KG1 (cell line): ENCODE measurements at places on chromosomes 16 and 17.

DNA sequence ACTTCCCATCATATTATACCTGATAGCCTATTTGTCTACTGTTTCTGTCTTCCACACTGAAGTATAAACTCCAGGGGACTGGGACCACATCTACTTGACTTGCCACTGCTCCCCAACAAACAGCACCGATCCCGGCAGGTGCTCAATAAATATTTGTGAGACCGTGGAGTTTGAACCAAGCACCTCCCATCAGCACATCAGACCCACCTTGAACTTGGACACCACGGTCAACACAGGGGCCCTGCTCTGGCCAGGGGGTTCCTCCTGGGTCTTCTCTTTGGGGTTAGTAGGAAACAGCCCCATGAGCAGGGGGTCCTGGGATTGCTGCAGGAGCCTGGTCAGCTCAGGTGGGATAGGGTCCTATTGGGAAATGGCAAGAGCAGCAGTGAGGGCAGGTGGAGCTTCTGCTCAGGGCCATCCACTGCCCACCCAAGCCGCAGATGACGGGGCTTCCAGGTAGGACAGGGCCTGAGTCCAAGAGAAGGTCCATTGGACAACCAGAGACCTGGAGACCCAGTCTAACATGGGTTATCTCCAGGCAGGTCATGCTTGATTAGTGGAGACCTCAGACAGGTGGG, 19.9 kb downstream of the ZNHIT3 start:
- DNase-seq = no peak

GRCh38 chr16:84453061-84453752, 51.3 kb downstream of the MEAK7 start:
- DNase-seq = no peak

DNA sequence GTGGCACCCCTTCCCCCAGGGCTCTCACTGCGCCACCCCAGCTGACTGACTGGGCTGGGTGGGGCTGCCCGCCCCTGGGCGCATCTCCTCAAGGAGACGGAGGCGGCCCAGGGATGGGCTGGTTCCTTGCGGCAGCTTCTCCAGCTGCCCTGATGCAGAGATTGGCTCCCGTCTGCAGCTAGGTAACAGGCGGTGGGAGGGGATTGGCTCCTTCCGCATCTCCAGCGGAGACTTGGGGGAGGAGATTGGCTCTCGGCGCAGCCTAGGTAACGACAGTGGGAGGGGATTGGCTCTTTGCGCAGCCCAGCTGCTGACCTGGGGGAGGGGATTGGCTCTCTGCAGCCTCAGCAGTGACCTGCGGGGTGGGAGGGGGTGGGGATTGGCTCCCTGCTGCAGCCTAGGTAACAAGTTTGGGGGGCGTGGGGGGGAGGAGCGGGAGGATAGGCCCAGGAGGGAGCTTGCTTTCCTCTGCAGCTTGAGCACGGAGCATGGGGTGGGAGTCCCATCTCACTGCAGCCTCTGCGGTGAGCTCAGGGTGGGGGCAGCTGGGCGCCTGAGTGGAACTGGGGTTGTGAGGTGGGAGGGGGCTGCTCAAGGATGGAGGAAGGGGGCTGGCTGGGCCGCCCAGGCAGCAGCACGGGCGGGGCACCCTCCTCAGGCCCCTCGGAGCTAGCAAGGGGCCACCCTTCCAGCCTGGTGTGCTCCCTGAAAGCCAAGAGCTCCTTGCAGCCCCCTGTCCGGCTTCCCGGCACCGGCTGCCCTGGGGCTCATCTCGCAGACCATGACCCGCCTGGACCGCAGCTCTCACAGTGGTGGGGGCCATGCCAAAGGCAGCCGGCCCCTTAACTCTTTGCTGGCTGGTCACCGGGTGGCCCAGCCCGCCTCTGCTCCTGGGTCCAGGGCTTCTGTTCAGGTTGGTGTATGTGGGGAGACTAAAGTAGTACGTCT, 6.4 kb downstream of the NFE2L1 start:
- no peak for DNase-seq

GRCh38 chr17:1834380-1835149, 4.8 kb downstream of the RPA1 start:
- no peak for DNase-seq

DNA sequence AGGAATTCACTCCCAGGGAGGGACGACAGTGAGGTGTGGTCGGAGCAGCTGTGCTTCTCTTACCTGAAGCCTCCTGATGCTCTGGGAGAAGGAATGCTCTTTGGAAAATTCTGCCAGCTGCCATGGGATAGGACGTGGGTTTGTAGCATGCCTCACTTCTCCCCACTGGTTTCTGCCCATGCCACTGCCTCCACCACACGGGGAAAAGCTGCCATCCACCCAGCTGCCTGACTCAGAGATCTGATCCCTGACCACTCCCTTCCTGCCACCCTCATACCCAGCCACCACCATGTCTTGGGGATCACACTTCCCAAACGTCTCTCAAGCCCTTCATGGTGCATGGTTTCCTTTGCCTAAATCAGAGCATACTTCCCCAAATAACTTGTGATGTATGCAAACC, 80.0 kb downstream of the CPPED1 start:
- DNase-seq = no peak

DNA sequence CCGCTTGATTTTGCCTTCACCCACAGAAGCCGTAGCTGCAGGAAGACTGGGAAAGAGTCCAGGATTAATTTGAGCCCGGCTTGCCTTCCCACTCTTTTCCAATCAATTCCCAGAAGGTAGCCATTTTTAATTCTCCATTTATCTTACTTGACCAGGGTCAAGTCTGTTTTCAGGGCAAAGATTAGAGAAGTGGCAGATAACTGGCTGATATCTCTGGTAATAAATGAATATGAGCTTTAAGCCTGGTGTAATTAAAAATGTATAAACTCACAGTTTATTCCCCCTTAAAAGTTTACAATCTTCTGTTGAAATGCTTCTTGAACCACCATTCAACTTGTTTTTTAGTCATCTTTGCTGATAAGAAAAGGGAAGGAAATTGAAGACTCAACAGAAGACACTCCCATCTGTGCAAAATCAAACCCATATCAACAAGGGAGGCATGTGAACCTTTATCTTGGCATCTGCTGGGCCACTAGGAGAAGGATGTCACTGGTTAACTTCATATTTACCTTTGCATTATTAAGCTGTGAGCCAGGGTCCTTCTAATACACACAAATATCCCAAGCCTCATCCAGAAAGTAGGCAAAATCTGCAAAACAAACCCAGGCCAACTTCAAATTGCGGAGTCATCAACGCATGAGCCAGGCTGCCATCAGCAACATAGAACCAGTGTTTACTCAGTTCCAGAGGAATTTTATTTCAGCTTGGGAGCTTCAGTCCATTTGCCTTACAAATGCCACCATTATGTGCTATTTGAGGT, 314.6 kb upstream of the MAF start:
- DNase-seq = no peak

- DNase-seq = no peak
Observed at GRCh38 chr17:700504-701094, 14.0 kb downstream of the VPS53 start.

DNA sequence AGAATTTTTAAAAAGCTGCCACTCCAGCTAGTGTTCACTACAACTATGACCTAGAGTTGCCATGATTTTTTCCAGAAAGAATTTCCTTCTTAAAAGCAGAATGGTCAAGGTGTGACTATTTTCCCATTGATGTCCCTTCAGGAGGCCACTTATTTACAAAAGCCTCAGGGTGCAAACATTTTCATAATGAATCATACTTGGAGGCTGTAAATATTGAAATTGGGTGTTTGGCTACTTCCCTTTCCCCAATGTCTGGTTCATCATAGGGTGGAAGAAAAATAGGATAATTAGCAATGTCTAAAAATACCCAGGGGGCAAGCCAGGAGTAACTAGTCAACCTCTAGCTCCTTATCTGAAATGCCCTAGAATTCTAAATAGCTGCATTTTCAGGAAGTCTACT, 18.8 kb downstream of the AXIN2 start:
- DNase-seq = no peak

DNA sequence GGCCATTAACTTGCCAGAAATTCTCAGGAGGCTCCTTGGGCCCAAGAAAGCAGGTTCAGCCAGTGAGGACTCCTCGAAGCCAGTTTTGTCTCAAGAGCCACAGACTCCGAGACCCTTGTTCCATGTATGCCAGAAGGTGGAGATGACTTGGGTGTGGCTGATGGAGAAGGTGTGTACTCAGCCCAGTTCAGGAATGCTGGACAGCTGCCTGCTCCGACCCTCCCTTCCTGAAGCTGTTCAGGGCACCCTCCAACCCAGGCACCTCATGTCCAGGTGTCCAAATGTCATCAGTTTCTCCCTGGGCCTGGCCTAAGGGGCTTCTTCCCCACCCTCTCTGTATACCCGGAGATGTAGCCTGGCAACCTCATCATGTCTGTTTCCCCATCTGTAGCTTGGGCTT, 40.2 kb downstream of the NOG start:
- DNase-seq = no peak

- DNase-seq = peak; percentile 67
Observed at GRCh38 chr17:39753514-39754160, 15.9 kb downstream of the GRB7 start.
